HT-29 (cell line): ENCODE measurements at places on chromosomes 7 and 10. TPM values are rescaled to one million over a fixed set of nuclear protein-coding genes. Genes with fewer than 3 reads are reported as not detected.

The BICC1 gene
- not detected in 2 replicates for total RNA-seq

The RNF32 gene
- total RNA-seq = 0.66 and 1.9 TPM in 2 replicates

The ABCA13 gene
- total RNA-seq = 0.08 and 0.26 TPM in 2 replicates

- DNase-seq = no peak
Observed at GRCh38 chr10:72355214-72355555, 466 bp upstream of the DNAJB12 start.

GRCh38 chr7:42344198-42344755 lies 107.3 kb upstream of the GLI3 start:
- DNase-seq = no peak

DNA sequence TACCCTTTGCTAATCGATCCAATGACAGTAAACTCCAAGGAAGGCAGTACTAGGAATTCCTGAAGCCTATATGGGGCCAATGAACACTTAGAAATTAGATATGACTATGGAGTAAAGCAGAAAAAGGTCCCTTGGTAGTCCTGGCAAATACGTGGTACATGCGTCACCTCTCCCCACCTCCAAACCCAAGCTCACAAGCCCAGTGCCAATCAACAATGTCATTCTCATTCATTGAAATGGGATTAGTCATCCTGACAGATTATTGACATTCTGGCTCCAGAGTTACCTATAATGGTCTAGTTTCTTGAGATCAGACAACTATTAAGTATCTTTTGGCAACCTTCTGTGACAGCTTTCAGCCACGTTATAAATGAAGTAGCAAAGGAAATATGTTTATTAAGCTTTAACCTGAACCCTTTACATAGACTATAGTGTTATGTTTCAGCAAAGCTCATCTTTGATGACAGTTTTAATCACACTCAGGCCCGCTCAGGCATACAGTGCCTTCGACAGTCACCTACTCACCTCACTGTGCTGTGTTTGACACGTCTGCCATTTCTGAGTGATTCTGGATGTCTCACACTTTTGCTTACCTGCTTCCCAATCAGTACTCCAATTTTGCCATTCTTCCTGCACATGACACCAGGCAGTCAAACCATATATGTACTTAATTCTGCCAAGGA lies 69.6 kb upstream of the ADO start:
- no peak for DNase-seq

- DNase-seq = peak; percentile 44
Observed at GRCh38 chr7:128247640-128248194, 6.6 kb downstream of the LEP start.

GRCh38 chr10:68792115-68792514 lies 35.2 kb upstream of the STOX1 start:
- peak; percentile 22 for DNase-seq

- no peak for DNase-seq
Observed at GRCh38 chr10:59245686-59246085, 69.2 kb downstream of the PHYHIPL start.

GRCh38 chr10:124559372-124560132 lies 97.9 kb downstream of the LHPP start:
- no peak for DNase-seq

DNA sequence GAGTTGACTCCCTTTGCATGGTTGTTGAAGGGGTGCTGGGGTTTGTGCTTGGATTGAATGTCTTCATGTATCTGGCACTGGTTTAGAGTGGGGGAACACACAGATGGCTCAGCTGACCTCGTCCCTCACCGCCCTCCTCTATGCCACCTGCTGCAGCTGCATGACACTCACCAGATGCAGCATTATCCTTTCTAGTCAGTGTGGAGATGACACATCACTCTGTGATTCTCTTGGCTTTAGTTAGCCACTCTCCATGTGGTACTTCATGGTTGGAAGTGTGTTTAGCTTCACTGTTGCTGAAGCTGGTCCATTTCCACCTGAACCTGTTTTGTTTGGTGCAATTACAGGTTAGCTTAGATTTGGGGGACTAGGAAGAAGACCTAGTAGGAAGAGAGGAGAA lies 56.3 kb upstream of the BMPER start:
- DNase-seq = no peak

GRCh38 chr7:41103331-41103730 lies 599.6 kb downstream of the INHBA start:
- no peak for DNase-seq

DNA sequence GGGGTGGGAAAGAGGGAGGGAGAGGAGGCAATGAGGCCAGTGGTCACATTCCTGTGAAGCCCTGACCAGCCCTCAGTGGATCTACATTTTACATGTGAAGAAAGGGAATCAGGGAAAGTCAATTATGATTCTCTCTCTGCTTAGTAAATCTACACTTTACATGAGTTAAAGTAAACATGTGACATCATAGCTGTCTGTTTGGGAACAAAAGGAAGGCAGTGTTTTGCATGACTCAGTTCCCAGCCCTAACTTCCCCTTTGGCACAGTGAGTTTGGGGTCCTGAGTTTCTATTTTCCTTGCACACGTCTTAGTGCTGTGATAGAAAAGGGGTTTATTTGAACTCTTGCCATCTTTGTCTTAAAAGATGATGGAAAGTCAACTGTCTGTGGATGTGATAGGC lies 615.1 kb downstream of the SDK1 start:
- no peak for DNase-seq

- DNase-seq = no peak
Observed at GRCh38 chr10:113890769-113891168, 36.3 kb downstream of the NHLRC2 start.

- DNase-seq = no peak
Observed at GRCh38 chr10:21515361-21516241, 9.9 kb downstream of the SKIDA1 start.
